ENCODE measurements at places on chromosomes 7 and 10. TPM values are rescaled to one million over a fixed set of nuclear protein-coding genes. Genes with fewer than 3 reads are reported as not detected.

ZYX gene
- total RNA-seq = 282 TPM

WNT8B gene
- 0.13 TPM for total RNA-seq

- no peak for DNase-seq
- H3K4me1 ChIP-seq = peaks cover 4% of the 10 kb centered on the region
- no peak overlapping the region for H3K27ac ChIP-seq
- H3K27me3 ChIP-seq = no peaks in the 10 kb centered on the region
These were observed 86.0 kb downstream of the WDFY4 start for GRCh38 chr10:48770561-48771089.

DNA sequence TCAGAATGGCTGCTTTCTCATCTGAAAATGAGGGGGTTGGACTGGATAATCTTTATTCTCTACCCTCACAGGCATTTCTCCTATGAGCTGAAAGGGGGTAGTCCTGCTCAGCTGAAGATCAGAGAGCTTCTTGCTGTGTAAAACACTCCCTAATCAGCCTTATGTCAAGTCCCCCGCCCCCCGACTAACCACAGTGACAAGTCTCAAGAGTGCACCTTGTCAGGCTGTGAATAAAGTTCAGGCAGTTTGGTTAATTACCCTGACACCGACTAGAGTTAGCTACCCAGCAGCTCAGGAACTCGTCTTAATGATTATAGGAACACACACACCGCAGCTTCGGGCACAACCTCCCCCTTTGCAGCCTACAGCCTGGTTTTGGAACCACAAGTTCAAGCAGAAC is 513.7 kb downstream of the RPS24 start:
- H3K27ac ChIP-seq = no peak overlapping the region
- no peak for DNase-seq
- H3K27me3 ChIP-seq = no peaks in the 10 kb centered on the region

GRCh38 chr7:151146761-151147160 is 20.7 kb downstream of the GBX1 start:
- DNase-seq = no peak
- no peaks in the 10 kb centered on the region for H3K27me3 ChIP-seq
- H3K4me3 ChIP-seq = no peak overlapping the region

- H3K27me3 ChIP-seq = no peaks in the 10 kb centered on the region
- H3K4me1 ChIP-seq = no peaks in the 10 kb centered on the region
- no peaks in the 10 kb centered on the region for H3K36me3 ChIP-seq
- no peak overlapping the region for H3K4me3 ChIP-seq
- H3K27ac ChIP-seq = no peak overlapping the region
These were observed 281.5 kb upstream of the MAGI2 start for GRCh38 chr7:79735012-79735411.

- H3K36me3 ChIP-seq = no peaks in the 10 kb centered on the region
- no peak overlapping the region for H3K27ac ChIP-seq
- no peaks in the 10 kb centered on the region for H3K27me3 ChIP-seq
- H3K4me3 ChIP-seq = no peak overlapping the region
These were observed 190.0 kb downstream of the PLXNA4 start for GRCh38 chr7:132386201-132386681.

DNA sequence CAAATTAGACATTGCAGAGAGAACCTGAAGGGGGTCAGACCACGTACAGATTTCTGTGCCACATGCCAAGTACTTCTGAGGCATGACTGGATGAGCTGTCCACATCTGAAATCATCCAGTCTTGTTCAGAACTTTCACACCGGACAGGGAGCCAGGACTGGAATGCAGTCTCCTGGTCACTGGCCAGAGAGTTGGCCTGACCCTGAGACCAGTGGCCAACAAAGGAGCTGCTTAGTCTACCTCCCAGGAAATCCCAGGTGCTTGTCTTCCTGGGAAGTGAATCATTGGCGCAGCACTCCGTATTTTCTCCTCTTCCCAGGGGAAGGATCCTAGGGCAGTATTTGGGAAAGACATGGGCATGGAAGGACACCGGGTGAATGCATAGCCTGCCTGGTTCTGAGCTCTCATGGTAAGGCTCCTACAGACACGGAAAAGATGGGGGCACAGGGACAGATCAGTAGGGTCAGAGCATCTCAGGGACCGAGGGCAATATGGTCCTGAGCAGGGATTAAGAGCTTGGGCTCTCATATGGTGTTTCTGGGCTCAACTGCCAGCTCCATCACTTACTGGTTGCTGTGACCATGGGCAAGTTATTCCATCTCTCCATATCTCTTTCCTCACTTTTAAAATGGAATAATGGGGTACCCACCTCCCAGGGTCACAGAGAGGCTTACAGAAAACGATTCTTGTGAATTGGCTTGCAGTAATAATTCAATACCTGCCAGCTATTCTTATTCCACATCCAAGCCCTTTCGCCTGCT is 1.3 kb upstream of the SCD start:
- no peaks in the 10 kb centered on the region for H3K36me3 ChIP-seq
- DNase-seq = no peak
- no peaks in the 10 kb centered on the region for H3K27me3 ChIP-seq
- peak overlapping the region; percentile 52 for H3K4me3 ChIP-seq
- H3K4me1 ChIP-seq = no peaks in the 10 kb centered on the region

CLRN3 gene
- not detected for total RNA-seq

GRCh38 chr7:99080679-99081078 is 63.2 kb downstream of the SMURF1 start:
- H3K36me3 ChIP-seq = no peaks in the 10 kb centered on the region
- no peak for DNase-seq
- H3K27ac ChIP-seq = no peak overlapping the region
- peaks cover 7% of the 10 kb centered on the region for H3K4me1 ChIP-seq
- H3K27me3 ChIP-seq = no peaks in the 10 kb centered on the region

All from ovary (tissue), 10 donors.